ENCODE measurements at places on chromosomes 13 and 19.

GRCh38 chr13:91097269-91097668 is 250.2 kb upstream of the MIR17HG start:
- no peak for DNase-seq

DNA sequence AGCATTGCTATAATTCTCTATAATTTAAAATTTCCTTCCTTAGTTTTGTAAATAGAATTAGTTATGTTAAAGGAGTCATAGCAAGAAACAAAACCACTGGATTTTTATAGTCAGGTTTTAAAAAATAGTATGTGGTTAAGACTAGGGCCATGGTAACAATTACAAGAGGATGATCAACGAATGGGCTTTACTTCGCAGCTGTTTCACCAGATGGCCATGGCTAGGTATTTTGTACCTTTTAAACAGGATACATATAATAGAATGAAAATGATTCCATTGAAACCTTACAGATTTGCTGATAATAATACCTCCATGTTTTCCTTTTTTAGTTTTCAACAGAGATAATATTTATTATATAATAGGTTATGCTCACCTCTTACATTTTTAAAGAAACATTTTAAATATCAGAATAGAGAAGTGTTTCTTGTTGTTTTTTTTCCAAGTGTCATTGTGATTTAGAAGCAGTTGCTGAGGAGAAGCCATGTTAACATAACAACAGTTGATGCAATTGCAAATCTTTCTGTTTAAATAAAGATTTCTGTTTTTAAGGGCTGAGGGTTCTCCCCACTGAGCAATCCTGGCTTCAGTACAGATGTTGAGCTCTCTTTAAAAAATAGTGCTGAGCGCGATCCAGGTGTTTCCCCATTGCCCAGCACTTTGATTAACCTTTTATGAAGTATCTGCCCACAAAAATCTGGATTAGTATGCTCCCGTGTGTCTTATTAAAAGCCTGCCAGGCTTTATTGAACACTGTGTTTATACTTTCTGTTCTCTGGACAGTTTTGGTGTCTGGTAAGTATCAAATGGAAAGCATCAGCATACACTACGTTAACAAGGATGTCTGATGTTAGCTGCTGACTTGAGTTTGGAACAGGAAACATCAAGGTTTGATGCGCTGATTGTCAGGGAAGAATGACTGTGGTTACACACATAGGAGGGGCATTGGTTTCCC is 205.3 kb downstream of the HS6ST3 start:
- DNase-seq, result no peak

DNA sequence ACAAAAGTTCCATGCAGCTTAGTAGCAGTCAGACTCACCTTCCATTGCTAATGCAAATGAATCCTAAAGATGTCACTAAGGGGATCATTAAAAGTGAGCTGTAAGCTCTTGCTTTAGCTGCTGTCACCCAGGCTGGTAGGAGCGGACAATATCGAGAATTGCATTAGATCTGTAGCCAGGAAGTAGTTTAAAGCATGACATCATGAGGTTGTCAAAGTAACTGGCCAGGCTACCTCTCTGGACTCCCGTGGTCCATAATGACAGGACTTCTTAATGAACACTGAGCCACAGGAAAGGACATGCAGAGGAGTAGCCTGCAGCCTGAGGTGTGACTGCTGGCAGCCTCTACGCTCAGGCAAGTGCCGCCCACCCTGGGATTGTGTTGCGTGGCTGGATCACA is 522.3 kb upstream of the NBEA start:
- no peak for DNase-seq

DNA sequence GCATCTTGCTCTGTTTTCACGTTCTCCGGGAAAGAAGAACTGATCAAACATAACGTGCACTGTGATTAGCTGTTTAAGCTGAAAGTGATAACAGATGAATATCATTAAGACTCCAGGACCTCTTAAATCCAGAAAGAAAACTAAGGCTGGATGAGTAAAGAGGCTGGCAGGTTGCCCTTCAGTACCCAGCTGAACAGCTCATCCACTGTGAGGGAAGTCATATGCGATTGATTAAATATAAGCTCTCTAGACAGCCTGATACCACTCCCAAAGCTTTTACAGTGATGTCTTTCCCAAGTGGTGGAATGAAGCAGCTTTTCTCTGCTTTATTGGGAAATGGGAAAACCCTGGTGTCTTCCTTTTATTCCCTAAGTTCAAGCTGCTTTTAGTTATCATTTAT is 116.9 kb downstream of the EFNB2 start:
- no peak for DNase-seq

DNA sequence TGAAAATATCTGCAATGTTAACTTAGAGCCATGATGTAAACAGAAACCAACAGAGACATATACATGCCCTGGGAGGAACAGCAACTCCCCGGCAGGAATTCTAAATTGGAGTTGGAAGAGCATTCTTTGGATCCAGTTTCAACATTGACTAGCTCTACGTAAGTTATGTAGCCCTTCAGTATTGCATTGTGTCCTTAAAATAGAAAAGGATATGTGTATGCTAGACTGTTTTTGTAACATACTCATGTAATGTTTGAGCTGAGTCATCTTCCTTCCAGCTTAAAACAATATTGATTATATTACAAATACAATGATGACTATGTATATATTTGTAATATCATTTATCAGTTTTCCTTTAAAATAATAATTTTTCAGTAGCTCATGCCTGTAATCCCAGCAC is 1422.2 kb upstream of the PCDH20 start:
- DNase-seq, result no peak

- no peak for DNase-seq
These were observed 3.8 kb downstream of the LILRA4 start for GRCh38 chr19:54335164-54335563.

- no peak for DNase-seq
These were observed 763 bp downstream of the POLD1 start for GRCh38 chr19:50384685-50385535.

All from stimulated activated CD8-positive, alpha-beta memory T cell treated with anti-CD3 and anti-CD28 coated beads, Interleukin-7, amount 100 ng/mL, for 1 hour (primary cell).